ENCODE measurements at places on chromosomes 5 and 9.

GRCh38 chr5:145499483-145499882 lies 335.7 kb downstream of the PRELID2 start:
- DNase-seq, result peak; percentile 74

- DNase-seq, result no peak
Observed at GRCh38 chr5:35436400-35437057, 181.1 kb upstream of the SPEF2 start.

- DNase-seq, result no peak
Observed at GRCh38 chr9:72173080-72173479, 23.8 kb downstream of the GDA start.

DNA sequence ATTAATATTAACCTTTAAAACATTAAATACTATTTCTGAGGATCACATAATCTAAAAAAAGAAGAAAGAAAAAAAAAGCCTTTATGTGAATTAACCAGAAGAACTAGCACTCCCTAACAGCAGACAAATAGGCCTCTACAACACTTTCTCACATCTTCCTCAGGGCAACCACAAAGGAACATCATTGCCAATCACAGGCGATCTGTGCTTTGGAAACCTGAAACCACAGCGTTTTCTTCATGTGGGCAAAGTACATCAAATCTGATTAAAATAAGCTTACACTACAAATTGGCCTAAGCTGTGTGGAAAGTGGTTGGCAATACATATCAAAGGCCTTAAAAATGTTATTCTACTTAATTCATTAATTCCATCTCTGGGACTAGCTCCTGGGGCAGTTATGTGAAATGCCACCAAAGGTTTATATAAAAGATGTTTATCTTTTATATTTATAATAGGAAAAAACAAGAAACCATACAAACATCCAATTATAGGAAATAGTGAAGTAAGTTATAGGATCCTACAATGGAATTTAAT lies 184.8 kb upstream of the TBCA start:
- DNase-seq, result no peak

DNA sequence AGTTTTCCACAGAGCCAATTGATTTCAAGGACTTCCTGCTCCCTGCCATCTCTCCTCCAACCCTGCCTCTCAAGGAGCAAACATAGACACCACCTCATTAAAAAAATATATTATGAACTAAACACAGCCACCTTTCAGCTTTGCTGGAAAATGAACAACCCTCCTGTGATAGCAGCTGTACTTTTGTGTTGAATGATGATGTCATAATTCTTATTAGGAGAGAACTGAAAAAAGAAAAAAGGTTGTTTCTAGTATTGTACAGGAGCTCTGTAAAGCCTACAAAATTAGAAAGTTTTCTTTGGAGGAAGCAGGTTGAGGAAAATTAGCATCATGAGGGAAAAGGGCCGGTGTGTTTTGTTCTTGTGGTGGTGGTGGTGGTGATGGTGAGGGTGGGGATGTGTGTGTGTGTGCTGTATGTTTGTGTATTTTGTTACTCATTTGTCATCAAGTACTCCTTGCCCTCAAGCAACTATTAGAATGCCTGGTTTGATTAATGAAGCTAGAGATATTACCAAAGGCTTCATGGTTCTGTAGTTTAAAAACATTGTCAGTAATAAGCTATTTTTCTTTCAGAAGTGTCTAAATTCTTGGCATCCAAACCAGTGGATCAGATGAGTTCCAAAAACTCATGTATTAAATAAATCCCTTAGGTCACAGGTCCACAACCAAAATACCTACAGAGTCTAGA lies 405.9 kb downstream of the TLE4 start:
- no peak for DNase-seq

DNA sequence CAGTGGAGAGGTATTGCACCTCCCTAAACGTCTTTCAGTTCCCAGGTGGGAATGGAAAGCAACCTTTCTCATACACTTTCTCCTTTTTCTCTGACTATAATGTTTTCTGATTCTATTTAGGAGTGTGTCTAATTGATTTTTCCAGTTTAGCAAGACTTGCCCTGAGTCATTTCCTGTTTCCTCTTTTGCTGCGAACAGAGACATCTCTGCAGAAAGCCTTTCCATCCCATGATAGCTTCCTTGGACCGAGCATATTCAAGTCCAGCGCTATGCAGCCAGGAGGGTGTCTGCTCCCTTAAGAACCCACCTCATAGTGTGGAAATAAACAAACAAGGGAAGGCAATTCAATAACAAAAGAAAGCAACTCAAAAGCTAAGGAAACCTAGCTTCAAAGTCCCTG lies 60.0 kb upstream of the CDH6 start:
- DNase-seq, result no peak

GRCh38 chr9:89632192-89632733 lies 27.5 kb downstream of the GADD45G start:
- DNase-seq, result no peak

DNA sequence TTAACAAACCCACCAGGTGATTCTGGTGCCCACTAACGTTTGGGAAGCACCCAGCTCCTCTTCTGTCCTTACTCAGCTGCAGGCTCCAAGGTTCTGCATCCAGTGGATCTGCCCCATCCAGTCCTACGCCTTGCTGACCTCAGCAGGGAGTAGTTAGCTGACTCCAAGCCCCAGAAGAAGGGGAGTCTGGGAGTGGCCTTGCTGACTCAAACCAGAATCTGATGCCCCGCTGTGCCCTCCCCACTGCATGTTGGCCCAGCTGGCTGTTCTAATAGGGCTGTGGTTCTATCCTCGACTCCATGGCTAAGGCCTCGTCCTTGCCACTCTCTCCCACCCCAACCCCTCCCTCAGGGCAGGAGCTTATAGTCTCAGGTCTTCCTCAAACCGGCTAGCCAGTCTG lies 136.3 kb downstream of the TTLL11 start:
- DNase-seq, result no peak

- no peak for DNase-seq
Observed at GRCh38 chr5:23368393-23368792, 139.0 kb upstream of the PRDM9 start.

DNA sequence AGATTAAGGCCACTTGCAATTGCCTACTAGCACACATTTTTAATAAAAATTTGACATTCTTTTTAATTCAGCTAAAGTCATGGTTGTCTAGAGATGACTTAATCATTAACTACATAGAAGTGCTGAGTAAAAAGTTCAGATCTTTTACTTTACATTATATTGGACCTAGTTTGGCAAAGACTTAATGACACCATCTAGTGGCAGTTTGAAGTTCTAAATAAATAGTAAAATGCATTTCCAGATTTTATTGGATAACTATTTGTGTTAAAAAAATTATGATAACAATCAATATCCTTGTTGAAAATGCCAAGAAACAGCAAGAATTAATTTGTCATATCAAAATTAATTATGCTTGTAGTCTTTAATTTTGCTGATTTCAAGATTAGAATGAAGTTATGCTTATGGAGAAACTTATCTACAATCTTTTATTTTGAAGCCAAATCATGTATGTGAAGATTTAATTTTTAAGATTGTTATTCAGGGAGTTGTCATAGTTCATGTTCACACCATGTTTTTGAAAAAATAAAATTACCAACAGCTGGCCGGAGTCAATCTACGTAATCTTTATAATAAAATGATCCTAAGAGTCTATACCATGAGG lies 69.6 kb upstream of the PJA2 start:
- no peak for DNase-seq

GRCh38 chr5:154627698-154628678 lies 127.2 kb upstream of the LARP1 start:
- peak; percentile 71 for DNase-seq

DNA sequence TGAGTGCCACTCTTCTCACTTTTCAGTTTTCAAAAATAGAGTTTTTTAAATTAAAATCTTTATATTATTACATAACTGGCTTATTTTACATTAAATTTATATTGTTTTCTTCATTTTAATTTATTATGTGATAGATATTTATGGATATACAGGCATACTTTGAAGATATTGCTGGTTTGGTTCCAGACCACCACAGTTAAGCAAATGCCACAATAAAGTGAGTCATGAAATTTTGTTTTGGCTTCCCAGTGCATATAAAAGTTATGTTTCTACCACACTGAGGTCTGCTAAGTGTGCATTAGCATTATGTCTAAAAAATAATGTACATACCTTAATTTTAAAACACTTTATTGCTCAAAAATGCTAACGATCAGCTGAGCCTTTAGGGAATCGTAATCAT lies 47.4 kb downstream of the NDUFS4 start:
- DNase-seq, result no peak

GRCh38 chr5:52867809-52868208 lies 80.1 kb downstream of the ITGA1 start:
- no peak for DNase-seq

DNA sequence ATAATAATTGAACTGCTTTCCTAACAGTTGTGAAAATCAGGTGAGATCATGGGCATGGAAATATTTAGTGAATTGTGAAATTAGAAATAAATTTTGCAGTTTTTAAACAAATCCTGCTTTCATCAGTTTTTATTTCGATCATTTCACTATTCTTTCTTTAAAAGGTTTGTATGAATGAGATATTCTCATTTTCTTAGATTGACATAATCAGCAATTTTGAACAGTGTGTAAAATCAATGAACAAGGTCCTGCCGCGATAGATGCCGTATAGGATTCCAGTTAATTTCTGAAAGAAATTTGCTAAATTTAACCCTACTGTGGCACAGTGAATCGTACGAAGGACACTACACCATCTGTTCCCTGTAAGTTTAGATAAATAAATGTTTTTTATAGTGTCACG lies 7.5 kb downstream of the RAD23B start:
- no peak for DNase-seq

DNA sequence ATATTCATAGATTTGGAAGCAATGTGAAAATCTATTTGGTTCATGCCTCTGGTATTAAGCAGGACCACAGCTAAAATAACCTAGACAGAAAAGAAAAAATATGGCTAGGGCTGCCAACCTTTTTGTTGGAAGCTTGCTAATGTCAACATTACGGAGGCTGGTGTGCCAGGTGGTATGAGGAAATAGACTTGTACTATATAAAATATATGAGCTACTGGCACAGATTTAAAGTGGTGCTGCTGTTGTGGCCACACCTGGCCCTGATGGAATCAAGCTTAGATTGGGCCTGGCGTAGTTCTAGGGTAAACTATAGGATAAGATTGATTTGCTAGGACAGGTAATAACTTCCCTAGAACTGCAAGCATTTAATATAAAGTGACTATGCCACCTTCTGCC lies 10.6 kb upstream of the PARP8 start:
- DNase-seq, result no peak

GRCh38 chr9:126354887-126355770 lies 28.5 kb downstream of the MVB12B start:
- no peak for DNase-seq

DNA sequence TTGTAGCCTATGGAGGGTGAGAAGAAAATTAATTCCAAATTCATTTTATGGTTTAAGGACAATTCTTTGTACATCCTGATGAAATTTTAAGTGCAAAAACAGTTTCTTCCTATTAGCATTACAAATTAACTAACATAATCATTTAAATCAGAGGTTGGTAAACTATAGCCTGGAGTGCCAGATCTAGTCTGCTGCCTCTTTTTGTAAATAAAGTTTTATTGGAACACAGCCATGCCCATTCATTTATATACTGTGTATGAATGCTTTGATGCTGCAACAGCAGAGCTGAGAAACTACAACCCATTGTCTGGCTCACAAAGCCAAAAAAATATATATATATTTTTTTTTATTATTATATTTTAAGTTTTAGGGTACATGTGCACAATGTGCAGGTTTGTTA lies 80.2 kb downstream of the FNIP1 start:
- DNase-seq, result no peak

GRCh38 chr9:115063058-115063845 lies 54.7 kb downstream of the TNC start:
- no peak for DNase-seq

GRCh38 chr5:158234323-158235158 lies 375.6 kb upstream of the CLINT1 start:
- no peak for DNase-seq

- DNase-seq, result no peak
Observed at GRCh38 chr5:56406221-56406620, 173.1 kb upstream of the ANKRD55 start.

DNA sequence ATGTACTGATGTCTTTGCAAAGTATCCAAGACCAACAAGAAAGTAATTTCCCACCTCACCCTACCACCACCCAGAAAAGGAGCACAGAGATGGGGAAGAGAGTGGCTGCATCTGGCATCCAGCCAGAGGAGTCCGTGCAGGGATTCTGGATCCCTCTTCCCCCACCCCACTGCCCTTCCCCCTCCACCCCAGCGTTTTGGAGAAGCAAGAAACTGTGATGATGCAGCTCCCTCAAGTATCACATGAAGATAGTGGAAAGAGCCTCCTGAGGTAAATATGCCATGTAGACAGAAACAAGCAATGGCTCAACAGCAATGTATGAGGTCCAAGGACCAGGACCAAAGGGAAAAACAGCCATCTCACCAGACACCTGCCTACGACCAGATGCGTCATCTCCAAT lies 153.8 kb downstream of the DEPDC1B start:
- no peak for DNase-seq

All from ELF-1 (cell line).